ENCODE measurements at places on chromosomes 7 and 10. TPM values are rescaled to one million over a fixed set of nuclear protein-coding genes. Genes with fewer than 3 reads are reported as not detected.

The ANKRD22 gene
- polyA plus RNA-seq = not detected

The IKZF1 gene
- polyA plus RNA-seq = 7.8 TPM

The DNAH11 gene
- polyA plus RNA-seq = not detected

The AOAH gene
- polyA plus RNA-seq = 3.1 TPM

The CLRN3 gene
- not detected for polyA plus RNA-seq

The ECHDC3 gene
- polyA plus RNA-seq = not detected

The RBP4 gene
- polyA plus RNA-seq = 3.0 TPM

The UNCX gene
- not detected for polyA plus RNA-seq

The DCLRE1C gene
- polyA plus RNA-seq = 11.1 TPM

The LIPK gene
- not detected for polyA plus RNA-seq

The NUTM2D gene
- 4.1 TPM for polyA plus RNA-seq

The TCAF2 gene
- 10.7 TPM for polyA plus RNA-seq

The BRI3 gene
- polyA plus RNA-seq = 80.3 TPM

The LEP gene
- polyA plus RNA-seq = 0.09 TPM

The ENTPD7 gene
- polyA plus RNA-seq = 4.8 TPM

The ADRB1 gene
- 0.24 TPM for polyA plus RNA-seq

The FANK1 gene
- 0.92 TPM for polyA plus RNA-seq

The EBF3 gene
- 81.7 TPM for polyA plus RNA-seq

The TMEM213 gene
- 0.15 TPM for polyA plus RNA-seq

The GOT1 gene
- 37.2 TPM for polyA plus RNA-seq

The GIMAP5 gene
- polyA plus RNA-seq = 10.7 TPM

The MOGAT3 gene
- polyA plus RNA-seq = 0.21 TPM

The FXYD4 gene
- polyA plus RNA-seq = 3.6 TPM

The NAT16 gene
- not detected for polyA plus RNA-seq

The GIMAP1 gene
- polyA plus RNA-seq = 3.1 TPM

The PON1 gene
- not detected for polyA plus RNA-seq

The REEP3 gene
- polyA plus RNA-seq = 17.2 TPM

The SFTPA1 gene
- polyA plus RNA-seq = not detected

The SYPL1 gene
- polyA plus RNA-seq = 81.2 TPM

The ADCYAP1R1 gene
- 4.1 TPM for polyA plus RNA-seq

The AGR2 gene
- 8.5 TPM for polyA plus RNA-seq

The CISD1 gene
- polyA plus RNA-seq = 22.4 TPM

The ALDH18A1 gene
- polyA plus RNA-seq = 63.2 TPM

The CPA4 gene
- 1.1 TPM for polyA plus RNA-seq

The MICALL2 gene
- polyA plus RNA-seq = 3.9 TPM

The FKBP6 gene
- not detected for polyA plus RNA-seq

The ZNF22 gene
- polyA plus RNA-seq = 66.3 TPM

The PAPSS2 gene
- 20.7 TPM for polyA plus RNA-seq

The TMEM229A gene
- 0.11 TPM for polyA plus RNA-seq

The CPED1 gene
- 13.1 TPM for polyA plus RNA-seq

The ST8SIA6 gene
- polyA plus RNA-seq = 1.2 TPM

The MSS51 gene
- 63.0 TPM for polyA plus RNA-seq

The SCIN gene
- polyA plus RNA-seq = 0.87 TPM

The EFCAB10 gene
- polyA plus RNA-seq = 1.5 TPM

The FAM24A gene
- not detected for polyA plus RNA-seq

The SLC18A3 gene
- not detected for polyA plus RNA-seq

The SPDYE5 gene
- polyA plus RNA-seq = not detected

The LIPM gene
- polyA plus RNA-seq = not detected

The CCDC146 gene
- 25.0 TPM for polyA plus RNA-seq

The AP5Z1 gene
- 11.6 TPM for polyA plus RNA-seq

The CRYGN gene
- 0.40 TPM for polyA plus RNA-seq

The ADRA2A gene
- polyA plus RNA-seq = 4.5 TPM

The SAMD9L gene
- 6.9 TPM for polyA plus RNA-seq

The ADAM8 gene
- polyA plus RNA-seq = 2.1 TPM

The FGFR2 gene
- polyA plus RNA-seq = 14.9 TPM

The DPP6 gene
- not detected for polyA plus RNA-seq

The AGAP4 gene
- polyA plus RNA-seq = 36.2 TPM
